Stomach (tissue), 19 donors: ENCODE measurements at places on chromosomes 12 and 14. TPM values are rescaled to one million over a fixed set of nuclear protein-coding genes. Genes with fewer than 3 reads are reported as not detected.

KLRF1 gene
- 3.2 TPM for polyA plus RNA-seq

CTSG gene
- polyA plus RNA-seq, result 2.3 TPM

- no peak for DNase-seq
Measured at GRCh38 chr14:24699052-24699451, 65.1 kb upstream of the GZMB start.

CCDC177 gene
- 0.25 TPM for polyA plus RNA-seq

KRT78 gene
- polyA plus RNA-seq, result not detected

GRCh38 chr12:56414401-56414800 lies 34.8 kb downstream of the TIMELESS start:
- no peak for DNase-seq
